Right cardiac atrium (tissue), 5 donors: ENCODE measurements at places on chromosomes 1 and 21. TPM values are rescaled to one million over a fixed set of nuclear protein-coding genes. Genes with fewer than 3 reads are reported as not detected.

SLC44A3 gene
- 6.5 TPM for total RNA-seq

HAO2 gene
- not detected for total RNA-seq

RXFP4 gene
- not detected for total RNA-seq

MYOC gene
- 4.3 TPM for total RNA-seq
